ENCODE measurements at places on chromosomes 16 and 17. TPM values are rescaled to one million over a fixed set of nuclear protein-coding genes. Genes with fewer than 3 reads are reported as not detected.

DNA sequence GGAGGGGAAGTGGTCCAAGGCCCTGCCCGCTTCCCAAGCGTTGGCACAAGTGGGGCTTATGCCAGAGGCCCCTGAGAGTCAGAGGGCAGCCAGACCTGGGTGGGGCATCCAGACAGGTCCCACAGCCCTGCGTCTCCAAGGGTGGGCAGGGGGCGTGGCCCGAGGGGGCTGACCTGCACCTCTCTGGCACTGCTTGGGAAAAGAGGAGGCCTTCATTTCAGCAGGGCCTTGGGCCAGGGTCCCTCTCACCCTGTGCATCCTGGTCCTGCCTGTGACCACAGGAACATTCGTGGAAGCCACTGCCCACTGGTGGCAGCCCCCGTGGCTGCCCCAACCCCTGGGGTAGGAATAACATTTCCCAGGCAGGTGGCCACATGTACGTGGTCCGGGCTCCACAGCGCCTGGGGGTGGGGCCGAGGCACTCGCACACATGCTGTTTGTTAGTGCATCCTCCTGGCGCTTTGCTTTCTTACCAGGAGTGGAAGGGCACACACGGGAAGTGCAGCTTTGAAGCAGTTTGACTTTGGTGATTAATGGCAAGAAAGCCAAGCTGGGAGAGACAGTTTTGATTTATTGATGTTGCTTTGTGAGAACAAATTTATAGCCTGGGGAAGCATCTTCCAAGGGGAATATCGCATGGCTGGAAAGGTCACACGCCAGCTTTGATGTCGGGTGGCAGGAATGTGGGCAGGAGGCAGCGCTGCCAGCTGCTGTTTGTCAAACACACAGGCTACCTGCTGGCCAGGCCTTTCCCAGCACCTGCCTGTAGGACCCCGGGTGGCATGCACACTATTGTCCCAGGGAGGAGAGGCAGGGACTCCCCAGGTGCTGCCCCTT, 4.3 kb downstream of the CENPX start:
- no peak for DNase-seq

- no peak for DNase-seq
Measured at GRCh38 chr17:80892019-80892855, 99.4 kb upstream of the CHMP6 start.

- DNase-seq = no peak
Measured at GRCh38 chr16:31010585-31011325, at the start of gene STX1B. Gene STX1B (minus strand): TSS chr16:31010638. CDS start chr16:31010396, 242 bp downstream.

DNA sequence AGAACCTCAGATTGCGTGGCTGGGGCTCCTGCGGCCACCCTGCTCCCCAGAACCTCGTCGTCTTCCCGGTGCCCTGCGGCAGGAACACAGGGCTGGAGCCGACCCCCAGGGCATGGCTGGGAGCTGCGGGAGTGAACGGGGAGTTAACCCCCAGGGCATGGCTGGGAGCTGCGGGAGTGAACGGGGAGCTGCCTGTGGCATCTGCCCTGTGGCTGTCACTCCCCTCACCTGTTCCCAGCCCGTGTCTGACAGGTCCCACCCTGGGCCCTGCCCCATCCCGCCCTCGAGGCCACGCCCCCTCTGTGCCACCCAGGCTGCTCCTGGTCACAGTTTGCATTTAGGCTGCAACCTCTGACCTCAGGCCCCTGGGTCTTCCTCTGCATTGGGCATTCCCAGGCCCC, 39.4 kb upstream of the ACSF3 start:
- DNase-seq = no peak

DNA sequence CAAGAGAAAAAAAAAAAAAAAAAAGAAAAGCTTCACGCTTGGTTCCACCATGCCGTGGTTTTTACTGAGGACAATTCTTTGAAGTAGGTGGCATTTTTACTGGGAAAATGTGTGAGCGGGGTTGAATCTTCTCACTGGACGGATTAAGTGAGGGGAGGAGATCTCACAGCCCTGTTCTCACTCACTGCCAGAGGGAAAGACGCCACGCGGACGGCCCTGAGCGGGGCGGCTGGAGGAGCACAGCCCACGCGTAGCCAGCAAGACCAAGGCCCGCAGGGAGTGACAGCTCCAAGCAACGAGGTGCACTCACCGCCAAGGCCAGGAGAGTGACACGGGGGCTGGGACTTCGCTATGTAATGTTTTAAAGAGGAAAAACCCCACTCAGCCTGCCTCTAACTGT, 43.1 kb downstream of the MRM3 start:
- no peak for DNase-seq

The KCNG4 gene
- not detected for total RNA-seq

- DNase-seq = no peak
Measured at GRCh38 chr17:65297384-65297783, 160.2 kb downstream of the RGS9 start.

The TLCD2 gene
- 3.7 TPM for total RNA-seq

- no peak for DNase-seq
Measured at GRCh38 chr17:50953831-50954601, 87.9 kb upstream of the TOB1 start.

DNA sequence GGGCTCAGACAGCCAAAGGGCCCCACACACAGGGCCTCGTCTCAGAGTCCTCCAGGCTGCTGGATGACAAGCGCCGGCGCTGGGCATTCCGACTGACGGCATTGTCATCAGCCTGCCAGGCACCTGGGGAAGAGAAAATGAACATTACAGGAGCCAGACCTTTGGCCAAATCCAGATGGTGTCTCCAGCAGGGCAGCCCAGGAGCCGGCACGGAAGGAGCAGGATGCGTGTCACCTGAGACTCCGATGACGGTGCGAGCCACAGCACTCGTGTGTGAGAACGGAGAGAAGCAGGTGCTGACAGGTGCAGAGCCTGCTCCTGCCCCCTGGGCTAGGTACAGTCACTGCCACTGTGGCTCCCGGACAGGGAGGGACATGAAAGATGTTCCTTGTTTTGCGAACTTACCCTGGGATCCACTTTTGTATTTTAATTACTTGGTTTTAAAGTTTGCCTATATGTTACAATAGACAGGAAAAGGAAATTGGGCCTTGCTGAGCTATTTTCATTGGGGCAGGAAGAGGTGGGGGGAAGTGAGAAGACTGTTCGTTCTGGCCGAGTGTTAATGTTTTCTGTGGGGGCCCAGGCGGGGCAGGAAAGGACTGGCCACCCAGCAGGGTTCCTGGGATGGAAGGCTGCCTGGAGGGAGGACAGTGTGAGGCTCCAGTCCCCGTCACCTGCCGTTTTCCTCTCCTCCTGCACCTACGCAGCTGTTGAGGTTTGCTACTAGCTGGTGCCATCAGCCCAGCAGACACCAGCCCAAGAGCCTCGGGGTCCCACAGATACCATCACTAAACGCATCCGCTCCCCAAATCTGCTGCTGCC, 4.4 kb upstream of the FOXJ1 start:
- DNase-seq = no peak
